ENCODE measurements at places on chromosomes 3 and 15.

DNA sequence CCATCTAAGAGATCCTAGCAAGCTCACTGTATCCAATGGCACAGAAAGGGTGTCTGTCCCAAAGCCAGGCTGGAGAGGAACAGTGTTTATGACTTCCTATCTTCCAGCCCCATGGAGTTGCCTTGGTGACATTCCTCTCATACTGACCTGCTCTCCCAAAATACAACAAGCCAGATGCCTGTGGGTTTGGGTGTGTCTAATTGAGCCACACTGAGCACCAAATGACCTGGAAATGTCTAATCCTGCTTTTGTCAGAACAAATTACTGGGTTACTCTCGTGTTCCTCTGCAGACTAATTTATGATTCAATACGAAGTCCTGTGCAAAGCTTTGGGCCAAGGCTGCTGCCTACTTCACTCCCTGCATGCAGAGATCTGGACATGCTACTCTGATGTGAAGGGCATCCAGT is 98.1 kb upstream of the STRIT1 start:
- no peak for DNase-seq

DNA sequence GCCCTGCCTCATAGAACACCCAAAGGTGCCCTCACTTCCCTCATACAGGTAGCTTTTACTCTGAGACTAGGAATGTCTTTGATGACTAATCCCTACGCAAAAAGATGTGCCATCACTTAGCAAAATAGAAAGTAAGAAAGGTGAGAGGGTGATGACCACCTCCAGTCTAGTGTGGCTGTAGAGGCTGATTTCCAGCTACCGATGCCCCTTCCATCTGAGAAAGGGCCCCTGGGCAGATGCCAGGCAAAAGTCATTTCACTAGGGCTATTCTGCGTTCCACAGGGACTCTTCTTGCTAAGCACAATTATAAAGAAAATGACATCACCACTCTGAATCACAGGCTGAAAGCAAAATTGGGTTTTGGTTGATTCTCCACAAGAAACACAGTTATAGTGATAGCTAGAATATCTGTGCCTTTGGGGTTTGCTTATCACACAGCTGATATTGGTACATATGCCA is 77.4 kb downstream of the RBPMS2 start:
- DNase-seq: peak; percentile 36

DNA sequence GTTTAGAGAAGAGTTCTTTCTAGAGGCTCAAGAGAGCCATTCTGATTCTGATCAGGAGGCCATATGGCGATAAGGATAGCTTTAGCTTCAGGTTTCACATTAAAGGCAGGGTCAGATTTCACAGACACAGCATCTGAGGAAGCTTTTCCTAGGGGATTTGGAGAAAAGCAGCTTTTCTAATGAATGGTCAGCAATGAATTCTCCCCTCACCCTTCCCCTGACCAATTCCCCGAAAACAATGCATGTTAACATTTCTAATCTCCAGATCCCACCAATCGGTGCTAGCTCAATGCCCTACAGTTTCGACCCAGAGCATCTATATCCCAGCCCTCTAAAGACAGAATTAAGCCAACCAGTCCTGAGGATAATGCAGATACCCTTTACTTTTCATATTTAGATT is 9.8 kb downstream of the AGBL1 start:
- no peak for DNase-seq

- no peak for DNase-seq
Measured at GRCh38 chr3:54083921-54084320, 38.4 kb upstream of the CACNA2D3 start.

DNA sequence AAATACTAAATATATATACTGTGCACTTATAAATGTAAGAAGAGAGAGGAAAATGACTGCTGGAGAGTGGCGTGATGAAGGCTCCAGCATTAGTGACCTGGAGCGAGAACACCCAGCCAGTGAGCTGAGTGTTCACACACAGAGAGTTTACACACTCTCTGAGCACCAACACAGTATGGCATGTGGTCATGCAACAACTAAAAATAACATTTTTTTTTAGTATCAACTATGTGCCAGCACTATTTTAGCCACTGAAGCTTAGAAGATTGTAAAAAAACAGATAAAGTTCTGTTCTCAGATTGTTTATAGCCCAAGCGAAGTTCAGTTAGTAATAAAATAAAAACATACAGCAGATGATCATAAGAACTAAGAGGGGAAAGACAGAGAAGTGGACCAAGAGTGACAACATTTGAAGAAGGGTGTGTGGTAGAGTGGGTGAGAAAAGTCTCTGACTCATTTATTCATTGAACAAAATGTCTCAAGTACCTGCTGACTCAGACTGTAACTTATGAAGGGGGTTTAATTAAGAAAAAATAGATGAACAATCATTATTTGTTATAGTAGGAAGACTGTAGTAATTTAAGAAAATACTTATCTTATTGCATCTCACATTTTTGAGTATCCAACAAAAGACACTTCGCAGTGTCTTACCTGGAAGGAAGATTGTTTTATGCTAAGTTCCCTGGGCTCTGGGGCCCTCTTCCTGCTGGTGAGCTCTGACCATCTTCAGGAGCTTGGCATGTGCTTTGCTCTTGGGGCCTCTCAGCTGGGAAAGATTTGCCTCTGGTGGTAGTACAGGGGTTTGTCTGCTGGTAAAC is 43.8 kb downstream of the GAP43 start:
- DNase-seq: no peak

DNA sequence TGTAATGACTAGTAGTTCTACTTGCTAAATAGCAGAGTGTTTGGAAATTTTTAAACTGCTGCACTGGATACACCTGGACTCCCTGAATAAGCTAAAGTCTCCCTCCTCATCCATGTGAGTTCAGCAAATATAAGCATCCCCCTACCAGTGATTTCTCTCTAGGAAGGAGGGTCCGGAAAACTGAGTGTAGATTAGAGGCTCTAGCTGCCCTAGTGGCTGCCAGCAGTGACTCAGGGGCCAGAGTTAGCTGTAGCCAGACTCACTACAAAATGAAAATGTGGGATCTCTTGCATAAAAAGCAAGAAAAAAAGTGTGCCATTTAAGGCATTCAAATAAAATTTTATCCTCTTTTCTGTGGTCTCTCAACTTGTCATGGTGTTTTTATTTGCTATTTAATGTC is 485.0 kb upstream of the ATP11B start:
- DNase-seq: no peak

Measured in stimulated activated CD4-positive, alpha-beta T cell treated with anti-CD3 and anti-CD28 coated beads, Interleukin-15, amount 100 ng/mL, for 48 hours (primary cell).